Activated CD8-positive, alpha-beta memory T cell treated with anti-CD3 and anti-CD28 coated beads, Interleukin-2, amount 10 ng/mL, durations not matched to agents 7 days and 5 days (primary cell): ENCODE measurements at places on chromosomes 2 and 18. TPM values are rescaled to one million over a fixed set of nuclear protein-coding genes. Genes with fewer than 3 reads are reported as not detected.

- peaks cover 17% of the 10 kb centered on the region for H3K4me1 ChIP-seq
- H3K4me3 ChIP-seq = no peak overlapping the region
- DNase-seq = no peak
- H3K36me3 ChIP-seq = no peaks in the 10 kb centered on the region
Observed at GRCh38 chr2:3659447-3660432, 1.7 kb downstream of the ALLC start.

DNA sequence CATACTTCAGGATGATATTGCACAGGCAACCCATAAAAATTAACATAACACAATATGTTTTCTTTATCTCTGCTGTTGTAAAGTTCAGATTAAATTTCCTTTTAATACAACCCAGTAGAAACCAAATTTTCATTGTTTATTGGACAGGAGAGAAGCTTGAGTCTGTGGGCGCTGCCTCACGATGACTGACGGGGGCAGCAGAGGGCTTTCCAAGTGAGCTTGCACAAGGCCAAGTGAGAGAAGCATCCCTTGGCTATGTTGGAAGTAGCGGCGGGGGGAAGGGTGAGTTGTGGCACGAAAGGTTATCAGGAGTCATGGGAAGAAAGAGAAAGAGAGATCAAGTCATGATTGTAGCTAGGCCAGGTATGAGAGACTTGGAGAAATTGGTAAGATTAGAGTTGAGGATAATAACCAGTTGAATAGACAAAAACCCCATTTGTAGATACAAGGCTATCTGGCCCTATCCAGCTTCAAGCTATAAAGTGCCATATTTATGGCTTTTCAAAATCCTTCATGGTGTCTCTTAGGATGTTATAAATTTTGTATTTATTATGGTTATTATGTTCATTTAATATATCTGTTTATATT, 413.7 kb upstream of the FAM98A start:
- H3K36me3 ChIP-seq = no peaks in the 10 kb centered on the region
- H3K27ac ChIP-seq = no peak overlapping the region
- H3K27me3 ChIP-seq = no peaks in the 10 kb centered on the region

DNA sequence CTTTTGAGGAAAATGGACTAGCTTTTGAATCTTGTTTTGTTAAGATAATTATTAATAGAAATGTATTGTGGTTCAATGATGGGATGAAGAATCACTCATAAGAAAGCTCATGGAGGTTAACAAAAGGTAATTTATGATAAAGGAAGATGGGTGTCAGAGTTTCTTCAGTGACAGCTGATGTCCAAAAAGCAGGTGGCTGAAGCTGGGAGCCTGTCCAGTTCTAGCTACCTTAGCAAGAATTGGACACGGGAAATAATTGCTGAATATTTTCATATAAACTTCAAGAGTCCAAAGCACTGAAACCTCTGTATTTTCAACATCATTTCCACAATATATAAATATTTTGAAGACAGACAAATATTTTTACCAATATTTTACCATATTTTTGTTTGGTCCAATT, 1505.8 kb upstream of the SLC39A10 start:
- DNase-seq = no peak
- H3K27me3 ChIP-seq = no peaks in the 10 kb centered on the region
- no peak overlapping the region for H3K4me3 ChIP-seq
- no peaks in the 10 kb centered on the region for H3K4me1 ChIP-seq
- no peak overlapping the region for H3K27ac ChIP-seq

- H3K27me3 ChIP-seq = no peaks in the 10 kb centered on the region
- no peak for DNase-seq
- H3K27ac ChIP-seq = no peak overlapping the region
- no peak overlapping the region for H3K4me3 ChIP-seq
- no peaks in the 10 kb centered on the region for H3K36me3 ChIP-seq
Observed at GRCh38 chr2:63023444-63023843, 27.2 kb upstream of the OTX1 start.

DNA sequence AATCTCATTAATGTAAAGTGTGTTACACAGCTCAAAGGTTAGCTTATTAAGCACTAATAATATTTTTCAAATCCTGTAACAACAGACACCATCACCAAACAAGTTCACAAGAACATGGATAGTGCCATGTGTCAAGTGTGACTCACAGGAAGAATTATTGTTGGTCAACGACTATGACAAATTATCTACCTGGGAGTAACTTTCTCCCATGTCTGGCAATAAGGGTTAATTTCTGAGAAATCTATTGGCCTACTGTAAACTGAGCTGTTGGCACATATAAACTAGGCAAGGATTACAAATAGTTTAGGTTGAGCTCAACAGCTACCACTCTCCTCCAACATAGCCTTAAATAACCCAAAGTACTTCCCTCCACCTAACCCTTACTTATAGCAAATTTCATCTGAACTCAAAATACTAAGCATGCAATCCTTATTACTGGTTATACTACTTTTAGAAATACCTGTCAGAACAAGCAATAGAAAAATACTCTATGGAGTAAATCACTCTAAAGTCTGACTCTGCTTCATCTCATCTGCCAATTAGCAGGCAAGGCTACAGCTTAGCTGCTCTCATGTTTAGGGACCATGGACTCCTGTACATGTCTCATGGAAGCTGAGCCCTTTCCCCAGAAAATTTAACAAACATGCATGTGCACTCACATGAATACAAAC, 223.0 kb downstream of the NBAS start:
- peaks cover 26% of the 10 kb centered on the region for H3K36me3 ChIP-seq
- no peak overlapping the region for H3K27ac ChIP-seq
- DNase-seq = no peak
- H3K4me1 ChIP-seq = peaks cover 4% of the 10 kb centered on the region
- no peaks in the 10 kb centered on the region for H3K27me3 ChIP-seq
- H3K4me3 ChIP-seq = no peak overlapping the region

- H3K27me3 ChIP-seq = peaks cover 10% of the 10 kb centered on the region
- no peaks in the 10 kb centered on the region for H3K4me1 ChIP-seq
- no peak overlapping the region for H3K27ac ChIP-seq
- peak; percentile 34 for DNase-seq
- no peak overlapping the region for H3K4me3 ChIP-seq
- no peaks in the 10 kb centered on the region for H3K36me3 ChIP-seq
Observed at GRCh38 chr2:128580988-128581848, 262.6 kb upstream of the HS6ST1 start.

GRCh38 chr2:51011693-51012092, 20.2 kb downstream of the NRXN1 start:
- no peak for DNase-seq
- H3K4me3 ChIP-seq = no peak overlapping the region
- no peaks in the 10 kb centered on the region for H3K27me3 ChIP-seq
- H3K4me1 ChIP-seq = no peaks in the 10 kb centered on the region

DNA sequence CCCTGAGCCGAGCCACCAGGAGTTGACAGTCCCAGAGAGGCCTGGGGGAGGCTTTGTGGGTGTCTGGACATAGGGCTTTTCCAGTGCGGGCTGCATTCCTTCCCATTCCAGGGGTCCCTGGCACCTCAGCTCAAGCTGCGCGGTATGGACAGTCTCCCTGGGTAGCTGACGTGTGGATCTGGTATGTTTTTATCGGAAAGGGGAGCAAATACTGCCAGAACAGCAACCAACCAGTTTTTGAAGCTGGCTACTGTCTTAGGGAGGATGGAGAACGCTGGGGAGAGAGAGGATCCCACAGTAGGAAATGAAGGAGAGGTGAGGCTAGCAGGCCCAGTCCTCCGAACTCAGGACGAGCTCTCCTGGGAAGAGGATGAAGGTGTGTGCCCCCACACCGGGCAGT, 103.8 kb upstream of the APCDD1 start:
- H3K36me3 ChIP-seq = no peaks in the 10 kb centered on the region
- no peaks in the 10 kb centered on the region for H3K4me1 ChIP-seq
- H3K27me3 ChIP-seq = no peaks in the 10 kb centered on the region
- DNase-seq = no peak
- no peak overlapping the region for H3K27ac ChIP-seq

SLC16A14 gene
- 0.47 TPM for total RNA-seq

ASXL3 gene
- total RNA-seq = not detected

DOK6 gene
- total RNA-seq = not detected

PIK3C3 gene
- total RNA-seq = 49.0 TPM

PPM1B gene
- 57.0 TPM for total RNA-seq
